GM12878 (cell line): ENCODE measurements at places on chromosomes 11 and 22. TPM values are rescaled to one million over a fixed set of nuclear protein-coding genes. Genes with fewer than 3 reads are reported as not detected.
A peak's percentile ranks its signal among the peaks of the same experiment; 100 is the strongest.

Gene OR51I1
- not detected in 2 replicates for total RNA-seq

Gene SHANK3
- 0.08 and 0.10 TPM in 2 replicates for total RNA-seq

Gene GRM5
- not detected in 2 replicates for total RNA-seq

DNA sequence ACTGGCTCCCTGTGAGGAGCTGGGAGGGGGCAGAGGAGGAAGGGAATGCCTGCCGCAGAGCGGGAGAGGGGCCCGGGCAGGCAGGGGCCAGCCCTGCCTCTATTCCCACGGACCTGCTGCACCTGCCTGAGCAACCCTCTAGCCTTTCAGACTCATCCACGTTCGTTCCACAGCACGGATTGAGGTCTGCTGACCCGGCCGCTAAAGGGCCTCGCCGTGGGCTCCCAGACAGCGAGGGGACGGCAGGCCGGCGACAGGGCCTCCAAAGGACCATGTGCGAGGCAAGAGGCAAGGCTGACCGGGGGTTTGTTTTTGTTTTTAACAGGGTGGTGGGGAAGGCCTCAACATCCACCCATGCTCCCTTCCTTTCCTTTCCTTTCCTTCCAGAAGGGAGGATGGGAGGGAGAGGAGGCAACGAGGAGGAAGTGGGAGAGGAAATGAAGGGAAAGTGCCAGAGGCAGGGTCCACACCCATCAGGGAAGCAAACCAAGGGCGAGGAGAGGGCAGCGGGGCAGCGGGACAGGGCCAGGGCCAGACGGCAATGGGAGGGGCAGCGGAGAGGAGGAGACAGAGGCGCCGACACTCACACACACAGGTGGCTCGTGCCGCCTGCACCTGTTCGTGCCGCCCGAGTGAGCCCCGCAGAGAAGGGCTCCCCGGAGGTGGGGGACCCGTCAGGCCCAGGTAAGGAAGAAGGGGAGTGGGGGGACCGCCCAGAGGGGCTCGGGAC is 7.5 kb downstream of the LRFN4 start:
- H3K4me3 ChIP-seq, result no peak overlapping the region
- no peak for DNase-seq
- H3K27ac ChIP-seq, result no peak overlapping the region
- H3K4me1 ChIP-seq, result peaks cover 11% of the 10 kb centered on the region

- no peaks in the 10 kb centered on the region for H3K27me3 ChIP-seq
- DNase-seq, result no peak
- H3K27ac ChIP-seq, result no peak overlapping the region
- H3K36me3 ChIP-seq, result peaks cover 3% of the 10 kb centered on the region
- peaks cover 14% of the 10 kb centered on the region for H3K4me1 ChIP-seq
- no peak overlapping the region for H3K4me3 ChIP-seq
Observed at GRCh38 chr11:3925513-3925912, 70.0 kb downstream of the STIM1 start.

- no peak for DNase-seq
- no peak overlapping the region for H3K4me3 ChIP-seq
- no peaks in the 10 kb centered on the region for H3K4me1 ChIP-seq
- H3K27me3 ChIP-seq, result peaks cover 18% of the 10 kb centered on the region
- no peaks in the 10 kb centered on the region for H3K36me3 ChIP-seq
Observed at GRCh38 chr11:117877120-117877784, 794 bp upstream of the FXYD6 start.

DNA sequence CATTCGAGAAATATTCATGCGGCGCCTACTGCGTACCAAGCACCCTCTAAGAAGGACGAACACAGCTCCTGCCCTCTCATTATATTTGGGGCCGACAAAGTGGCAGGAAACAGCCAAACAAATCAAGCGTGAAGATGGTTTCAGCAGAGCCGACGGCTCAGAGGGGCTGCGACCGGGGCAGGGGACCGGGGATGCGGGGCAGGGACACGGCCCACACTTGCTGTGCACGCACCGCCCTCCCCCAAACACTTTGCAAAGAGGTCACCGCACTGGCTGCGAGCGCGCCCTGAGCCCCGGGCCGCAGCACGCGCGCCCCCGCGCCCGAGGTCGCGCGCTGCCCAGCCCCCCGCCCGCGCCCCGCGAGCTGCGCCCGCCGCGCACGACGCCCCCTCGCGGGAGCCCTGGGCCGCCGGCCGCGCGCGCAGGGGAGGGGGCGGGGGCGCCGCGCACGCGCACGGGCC is 255 bp upstream of the SYNGR1 start:
- H3K4me1 ChIP-seq, result peaks cover 7% of the 10 kb centered on the region
- DNase-seq, result no peak
- H3K27me3 ChIP-seq, result no peaks in the 10 kb centered on the region; the same call in 1 of the 2 replicates
- H3K27ac ChIP-seq, result no peak overlapping the region
- peak overlapping the region; percentile 49; the same call in 1 of the 2 replicates for H3K4me3 ChIP-seq
- H3K36me3 ChIP-seq, result no peaks in the 10 kb centered on the region

DNA sequence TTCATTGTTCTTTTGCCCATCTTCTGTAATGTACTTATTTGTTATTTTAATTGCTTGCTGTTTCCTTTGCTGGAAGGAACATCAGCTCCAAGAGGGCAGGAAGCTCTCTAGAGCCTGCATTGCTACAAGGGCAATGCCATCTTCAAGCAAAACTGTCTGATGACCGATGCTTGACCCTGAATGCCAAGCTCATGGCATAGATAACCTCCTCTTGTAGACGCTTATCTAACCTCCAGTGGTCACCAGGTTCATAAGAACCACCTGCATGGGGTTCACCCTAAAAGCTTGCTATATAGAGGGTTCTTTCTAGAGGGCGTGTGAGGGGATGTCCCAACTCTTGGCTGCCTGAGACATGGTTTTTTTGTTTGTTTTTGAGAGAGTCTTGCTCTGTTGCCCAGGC is 16.5 kb downstream of the FADS3 start:
- no peaks in the 10 kb centered on the region for H3K27me3 ChIP-seq
- H3K4me3 ChIP-seq, result no peak overlapping the region
- no peak for DNase-seq
- no peaks in the 10 kb centered on the region for H3K36me3 ChIP-seq
- H3K27ac ChIP-seq, result no peak overlapping the region
